H1 (cell line): ENCODE measurements at places on chromosomes 2 and 18. TPM values are rescaled to one million over a fixed set of nuclear protein-coding genes. Genes with fewer than 3 reads are reported as not detected.

Gene C2orf92
- 3.7 and 5.2 TPM in 2 replicates for total RNA-seq

GRCh38 chr2:174597345-174598047 lies at the start of gene WIPF1:
TSS of gene WIPF1 (minus strand) at chr2:174597804. CDS start at chr2:174585573, 12,231 bp downstream.
- DNase-seq = no peak

DNA sequence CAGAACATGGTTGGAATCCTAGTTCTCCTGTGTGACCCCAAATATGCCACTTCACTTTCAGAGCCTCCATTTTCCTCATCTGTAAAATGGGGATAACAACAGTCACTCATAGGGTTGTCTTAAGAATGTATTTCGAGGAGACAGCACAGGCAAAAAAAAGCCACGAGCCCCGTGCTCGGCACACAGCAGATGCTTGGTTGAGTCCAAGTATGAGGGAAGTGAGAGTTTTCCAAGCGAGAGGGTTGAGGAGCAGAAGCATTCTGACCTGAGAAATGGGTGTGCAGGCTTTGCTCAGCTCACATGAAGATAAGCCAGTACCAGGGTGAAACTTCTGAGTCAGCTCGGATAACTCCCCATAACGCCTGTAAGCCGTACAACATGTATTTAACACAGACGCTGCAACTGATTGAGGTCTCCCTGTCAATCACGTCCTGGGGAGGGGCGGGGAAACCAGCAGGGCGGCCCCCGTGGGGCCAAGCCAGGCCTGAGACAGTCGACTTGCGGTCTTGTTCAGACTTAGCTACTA lies 23.0 kb upstream of the ODC1 start:
- DNase-seq = no peak

DNA sequence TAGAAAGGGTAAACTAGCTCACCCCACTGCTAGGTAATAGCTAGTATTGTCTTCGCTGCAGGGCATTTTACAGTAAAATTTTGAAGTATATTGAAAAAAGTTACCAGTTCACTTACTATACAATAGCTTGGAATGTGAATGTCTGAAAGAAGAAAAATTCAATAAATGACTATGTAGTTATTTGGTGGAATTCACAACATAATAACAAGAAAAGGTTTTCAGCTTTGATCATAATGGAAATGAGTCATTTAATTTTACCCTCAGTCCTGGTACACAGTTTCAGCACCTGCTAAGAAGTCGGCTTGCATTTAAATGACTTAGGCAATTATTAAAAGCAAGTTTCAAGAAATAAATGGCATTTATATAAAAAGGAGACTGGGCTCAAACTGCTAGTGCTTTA lies 90.4 kb downstream of the NUP35 start:
- no peak for DNase-seq
